ENCODE measurements at places on chromosomes 1 and 21.

GRCh38 chr1:194731025-194731424, 1544.6 kb upstream of the B3GALT2 start:
- no peak for DNase-seq

DNA sequence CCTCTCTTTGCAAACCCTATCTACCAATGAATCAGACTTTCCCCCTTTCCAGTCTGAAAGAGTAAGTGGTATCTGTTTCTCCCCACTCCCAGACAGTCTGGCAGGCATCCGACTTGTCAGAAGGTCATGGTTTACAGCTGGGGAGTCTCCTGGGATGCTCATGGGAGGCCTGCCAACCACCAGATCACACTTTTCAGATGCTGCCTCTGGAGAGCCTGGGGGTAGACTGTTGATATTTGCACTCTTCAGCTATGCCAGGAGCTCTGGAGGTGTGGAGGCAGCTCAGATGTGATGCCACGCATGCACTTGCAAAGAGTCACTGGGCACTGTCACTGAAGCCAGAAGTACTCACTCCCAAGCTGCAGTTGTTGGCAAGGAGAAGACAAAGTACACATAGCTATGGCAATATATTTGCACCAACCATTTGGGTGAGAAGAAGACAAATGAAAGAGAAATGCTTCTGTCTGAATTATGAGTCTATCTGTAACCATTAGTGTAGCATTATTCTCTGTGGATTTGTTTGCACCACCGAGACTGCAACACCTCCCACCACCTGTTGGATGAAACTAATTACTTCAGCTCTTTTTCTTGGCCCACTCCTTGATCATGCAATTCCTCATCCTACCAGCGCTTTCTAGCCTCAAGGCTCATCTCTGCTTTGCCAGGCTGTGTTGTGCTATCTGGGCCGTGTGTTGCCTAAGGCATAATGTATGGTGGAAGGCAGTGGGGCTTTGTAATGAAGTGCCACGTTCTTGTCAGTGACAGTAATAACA, 133.0 kb upstream of the SPAG17 start:
- no peak for DNase-seq

DNA sequence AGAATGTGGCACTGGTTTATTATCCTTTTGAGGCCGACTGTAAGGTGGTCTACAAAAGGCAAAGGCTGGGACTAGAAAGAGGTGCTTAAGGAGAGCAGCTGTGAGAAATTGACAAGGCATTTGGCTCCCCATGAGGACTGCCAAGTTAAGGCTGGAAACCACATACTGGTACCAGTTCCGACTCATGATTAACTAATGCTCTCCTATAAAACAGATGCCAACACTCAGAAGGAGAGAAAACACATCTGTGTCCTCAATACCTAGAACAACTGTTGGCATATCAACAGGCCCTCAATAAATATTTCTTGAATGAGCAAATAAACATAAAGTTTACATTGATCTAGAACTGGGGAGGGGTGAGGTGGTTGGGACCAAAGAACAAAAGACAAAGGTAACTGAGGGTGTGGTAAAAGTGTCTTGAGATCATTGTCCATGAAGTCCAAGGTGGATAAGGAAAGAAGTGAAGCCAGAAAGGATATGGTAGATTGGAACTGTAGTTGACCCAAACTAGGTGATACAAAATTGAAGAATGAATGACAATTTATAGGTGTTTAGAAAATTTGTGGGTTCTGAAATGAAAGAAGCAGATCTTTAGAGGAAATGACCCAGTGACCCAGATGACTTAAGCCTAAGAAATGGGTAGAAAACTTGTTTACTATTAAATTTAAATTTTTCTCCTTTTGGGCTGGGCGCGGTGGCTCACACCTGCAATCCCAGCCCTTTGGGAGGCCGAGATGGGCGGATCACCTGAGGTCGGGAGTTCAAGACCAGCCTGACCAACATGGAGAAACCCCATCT, 16.9 kb upstream of the MCL1 start:
- no peak for DNase-seq

DNA sequence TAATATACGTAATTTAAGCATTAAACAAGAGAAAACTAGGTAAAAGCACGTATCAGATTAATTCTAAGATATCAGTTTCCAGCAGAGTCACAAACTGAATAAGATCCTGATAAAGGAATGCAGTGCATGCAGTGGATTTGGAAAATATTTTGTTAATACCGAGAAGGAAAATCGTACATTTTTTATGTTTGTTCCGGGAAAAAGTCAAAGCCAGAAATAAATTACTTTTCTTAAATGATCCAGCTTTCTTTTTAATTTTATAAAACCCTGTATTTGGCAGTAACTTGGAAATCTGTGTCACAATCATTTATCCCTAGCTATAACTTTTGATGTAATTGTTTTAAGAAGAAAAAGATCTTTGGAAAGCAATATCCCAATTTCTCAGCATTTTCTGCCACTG, 955 bp downstream of the PALMD start:
- no peak for DNase-seq

- DNase-seq: no peak
Measured at GRCh38 chr1:26932531-26932930, 11.0 kb downstream of the NUDC start.

DNA sequence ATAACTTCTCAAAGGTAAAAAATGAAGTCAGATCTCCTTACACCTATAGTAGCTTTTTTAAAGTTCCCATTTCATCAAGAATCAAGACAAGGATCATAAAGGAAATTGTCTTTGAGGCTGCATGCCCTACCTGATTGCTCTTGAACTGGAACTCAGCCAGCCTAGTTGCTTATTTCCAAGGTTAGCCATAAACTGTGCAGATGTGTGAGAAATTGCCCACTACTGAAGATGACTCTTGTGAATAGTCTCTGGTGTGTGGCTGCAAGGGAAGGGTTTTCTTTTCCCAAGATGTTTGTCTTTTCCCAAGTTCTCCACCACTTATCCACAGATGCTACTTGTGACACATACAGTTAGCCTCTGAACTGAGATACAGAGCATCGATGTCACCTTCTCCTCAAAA, 81.7 kb upstream of the DUSP10 start:
- no peak for DNase-seq

GRCh38 chr1:200869753-200870391, 2.9 kb upstream of the GPR25 start:
- no peak for DNase-seq

GRCh38 chr1:44672254-44672955, 1.9 kb downstream of the TMEM53 start:
- DNase-seq: no peak

- DNase-seq: no peak
Measured at GRCh38 chr1:81225789-81226602, 574.7 kb upstream of the ADGRL2 start.

DNA sequence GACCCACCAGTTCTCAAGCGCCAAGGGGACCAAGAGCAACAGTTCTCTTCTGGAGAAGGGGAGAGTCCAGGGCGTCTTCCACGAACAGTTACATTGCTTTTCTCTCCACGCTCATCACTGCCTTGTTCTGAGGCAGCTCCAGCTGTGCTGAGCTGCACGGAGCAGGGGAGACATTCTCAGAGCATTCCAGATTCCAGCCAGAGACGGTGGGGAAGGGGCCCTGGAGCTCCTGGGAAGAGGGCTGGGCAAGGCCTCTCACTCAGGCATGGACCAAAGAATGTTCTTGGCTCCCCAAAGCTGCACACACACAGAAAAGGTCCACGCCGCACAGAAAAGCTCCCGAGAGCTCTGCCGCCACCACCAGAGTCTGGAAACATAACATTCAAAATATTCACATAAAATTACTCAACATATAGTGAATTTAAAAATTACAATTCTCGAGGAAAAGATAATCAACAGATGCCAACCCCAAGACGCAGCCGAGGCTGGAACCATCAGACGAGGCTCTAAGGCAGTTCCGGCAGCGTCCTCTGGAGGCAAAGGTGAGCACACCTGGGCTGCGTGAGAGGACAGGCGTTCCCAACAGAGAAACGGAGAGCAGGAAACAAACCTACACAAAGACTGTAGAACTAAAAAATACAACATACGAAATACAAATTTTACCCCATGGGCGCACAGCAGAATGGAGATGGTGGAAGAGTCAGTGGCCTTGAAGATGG, 40.5 kb downstream of the UBE2G2 start:
- DNase-seq: no peak

DNA sequence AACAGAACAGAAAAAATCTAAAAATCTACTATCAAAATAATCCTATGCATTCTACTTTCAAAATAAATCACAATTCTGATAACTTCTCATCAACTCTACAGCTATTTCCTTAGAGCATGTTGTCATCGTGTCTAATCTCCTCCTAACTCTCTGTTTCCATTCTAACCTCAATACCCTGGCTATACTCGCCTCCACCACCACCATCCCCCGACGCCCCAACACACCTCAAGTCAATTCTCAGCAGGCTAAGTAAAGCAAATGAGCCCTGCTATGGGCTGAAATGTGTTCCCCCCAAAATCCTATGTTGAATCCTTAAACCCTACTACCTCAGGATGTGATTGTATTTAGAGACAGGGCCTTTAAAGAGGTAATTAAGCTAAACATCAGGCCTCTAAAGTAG, 34.6 kb downstream of the NRDC start:
- no peak for DNase-seq

DNA sequence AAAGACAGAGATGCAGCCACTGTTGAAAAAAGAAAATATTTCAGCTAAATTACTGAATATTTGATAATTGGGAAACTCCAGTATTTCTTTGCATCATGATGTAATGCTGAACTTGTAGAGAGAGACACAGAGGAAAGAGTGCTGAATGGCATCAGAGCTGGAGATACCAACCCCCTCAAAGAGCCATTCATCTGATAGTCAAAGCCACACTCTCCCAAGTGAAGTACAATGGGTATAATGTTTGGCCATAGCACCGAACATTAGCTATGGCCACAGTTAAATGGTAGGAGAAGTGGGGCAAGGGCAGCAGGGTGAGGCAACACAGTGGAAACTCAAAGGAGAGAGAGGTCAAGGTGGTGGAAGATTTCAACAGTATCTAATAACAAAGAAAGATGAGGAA, 107.5 kb upstream of the TNFSF4 start:
- no peak for DNase-seq

DNA sequence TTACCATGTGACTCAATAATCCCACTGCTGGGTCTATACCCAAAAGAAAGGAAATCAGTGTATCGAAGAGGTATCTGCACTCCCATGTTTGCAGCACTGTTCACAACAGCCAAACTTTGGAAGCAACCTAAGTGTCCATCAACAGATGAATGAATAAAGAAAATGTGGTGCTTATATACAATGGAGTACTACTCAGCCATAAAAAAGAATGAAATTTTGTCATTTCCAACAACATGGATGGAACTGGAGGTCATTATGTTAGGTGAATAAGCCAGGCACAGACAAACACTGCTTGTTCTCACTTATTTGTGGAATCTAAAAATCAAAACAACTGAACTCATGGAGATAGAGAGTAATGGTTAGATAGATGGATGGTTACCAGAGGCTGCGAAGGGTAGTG, 79.3 kb downstream of the KIAA0319L start:
- no peak for DNase-seq

- no peak for DNase-seq
Measured at GRCh38 chr1:25765923-25766589, 33.9 kb upstream of the SELENON start.

GRCh38 chr1:13778431-13778830, 78.4 kb downstream of the PRDM2 start:
- DNase-seq: no peak

- no peak for DNase-seq
Measured at GRCh38 chr1:8856689-8857412, 21.6 kb downstream of the ENO1 start.

- DNase-seq: no peak
Measured at GRCh38 chr1:179302070-179302469, 8.5 kb downstream of the SOAT1 start.

GRCh38 chr1:236689713-236690569, 3.6 kb downstream of the ACTN2 start:
- DNase-seq: no peak

DNA sequence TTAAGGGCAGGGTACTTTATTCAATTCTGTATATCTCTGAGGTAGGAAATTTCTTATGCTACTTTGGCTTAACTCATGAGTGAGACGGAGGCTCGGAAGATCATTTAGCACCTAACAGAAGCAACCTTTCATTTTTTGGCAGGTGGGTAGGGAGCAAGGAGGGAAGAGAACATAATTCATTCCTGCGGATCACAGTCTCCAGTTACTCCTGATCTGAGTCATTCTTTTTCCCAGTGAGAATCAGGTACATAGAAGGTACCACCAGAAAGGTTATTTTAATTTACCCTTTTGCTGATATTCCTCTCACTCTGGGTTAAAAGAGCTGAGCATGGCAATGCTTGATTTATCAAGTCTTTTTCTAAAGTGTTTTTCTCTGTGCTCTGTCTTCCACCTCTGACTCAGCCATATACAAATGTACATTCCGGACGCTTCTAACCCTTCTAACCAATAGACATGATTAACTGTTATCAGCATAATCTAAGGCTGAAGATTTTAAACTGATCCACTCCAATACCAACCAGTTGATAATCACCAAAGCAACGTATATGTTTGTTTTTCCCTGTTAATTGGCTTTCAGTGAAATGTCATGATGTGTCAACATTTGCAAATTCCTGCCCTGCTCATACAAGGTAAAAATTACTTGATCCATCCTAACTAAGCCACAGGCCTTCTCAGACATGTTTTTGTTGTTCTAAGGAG, 271.7 kb downstream of the DUSP10 start:
- no peak for DNase-seq

DNA sequence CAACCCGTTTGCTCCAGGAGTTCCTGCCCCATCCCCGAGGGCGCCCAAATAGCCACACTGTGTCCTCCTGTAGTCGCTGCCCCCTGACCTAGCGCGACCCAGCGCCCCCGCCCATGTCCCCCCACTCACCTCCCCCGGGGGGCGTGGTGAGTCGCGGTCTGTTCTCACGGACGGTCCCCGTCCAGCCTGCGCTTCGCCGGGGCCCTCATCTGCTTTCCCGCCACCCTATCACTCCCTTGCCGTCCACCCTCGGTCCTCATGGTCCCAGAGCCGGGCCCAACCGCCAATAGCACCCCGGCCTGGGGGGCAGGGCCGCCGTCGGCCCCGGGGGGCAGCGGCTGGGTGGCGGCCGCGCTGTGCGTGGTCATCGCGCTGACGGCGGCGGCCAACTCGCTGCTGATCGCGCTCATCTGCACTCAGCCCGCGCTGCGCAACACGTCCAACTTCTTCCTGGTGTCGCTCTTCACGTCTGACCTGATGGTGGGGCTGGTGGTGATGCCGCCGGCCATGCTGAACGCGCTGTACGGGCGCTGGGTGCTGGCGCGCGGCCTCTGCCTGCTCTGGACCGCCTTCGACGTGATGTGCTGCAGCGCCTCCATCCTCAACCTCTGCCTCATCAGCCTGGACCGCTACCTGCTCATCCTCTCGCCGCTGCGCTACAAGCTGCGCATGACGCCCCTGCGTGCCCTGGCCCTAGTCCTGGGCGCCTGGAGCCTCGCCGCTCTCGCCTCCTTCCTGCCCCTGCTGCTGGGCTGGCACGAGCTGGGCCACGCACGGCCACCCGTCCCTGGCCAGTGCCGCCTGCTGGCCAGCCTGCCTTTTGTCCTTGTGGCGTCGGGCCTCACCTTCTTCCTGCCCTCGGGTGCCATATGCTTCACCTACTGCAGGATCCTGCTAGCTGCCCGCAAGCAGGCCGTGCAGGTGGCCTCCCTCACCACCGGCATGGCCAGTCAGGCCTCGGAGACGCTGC, 1.1 kb downstream of the HTR6 start:
- no peak for DNase-seq
